MV-4-11 (cell line): ENCODE measurements at places on chromosomes 6 and 20.

GRCh38 chr20:52616629-52617028 is 355.5 kb upstream of the TSHZ2 start:
- no peak for DNase-seq

- no peak for DNase-seq
These were observed 386.6 kb upstream of the SLC35B3 start for GRCh38 chr6:8821981-8822381.

- DNase-seq, result no peak
These were observed 935.1 kb downstream of the KIF16B start for GRCh38 chr20:15637950-15638754.

DNA sequence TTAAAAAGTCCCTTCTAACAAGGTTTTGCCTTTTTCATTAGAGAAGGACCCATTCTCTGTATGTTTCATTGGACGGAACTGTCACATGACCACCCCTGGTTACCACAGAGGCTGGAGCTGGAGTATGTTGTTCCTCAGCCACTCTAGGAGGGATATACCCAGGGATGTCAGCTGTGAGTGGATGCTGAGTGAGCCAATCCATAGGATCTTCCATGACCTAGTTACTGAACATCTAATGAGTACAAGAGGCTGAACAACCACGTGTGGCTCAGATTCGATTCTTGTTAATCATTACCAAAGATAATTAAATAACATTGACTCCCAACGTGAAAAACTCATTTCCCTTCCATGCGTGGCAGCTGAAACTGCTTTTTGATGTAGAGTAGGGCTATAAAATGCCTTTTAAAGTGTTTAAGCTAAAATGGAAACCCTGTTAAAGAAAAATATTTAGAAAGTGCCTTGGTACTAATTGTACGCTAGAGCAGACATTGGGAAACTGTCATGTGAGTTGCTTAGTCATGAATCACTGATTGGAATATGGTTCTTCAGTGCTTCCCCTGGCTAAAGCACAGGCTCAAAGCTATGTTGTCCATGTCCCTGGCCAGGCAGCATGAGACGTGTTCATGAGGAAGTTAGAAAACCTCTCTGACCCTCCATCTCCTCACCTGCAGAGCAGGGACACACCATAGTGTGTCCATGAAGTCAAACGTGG is 256.1 kb downstream of the ZNF217 start:
- no peak for DNase-seq

DNA sequence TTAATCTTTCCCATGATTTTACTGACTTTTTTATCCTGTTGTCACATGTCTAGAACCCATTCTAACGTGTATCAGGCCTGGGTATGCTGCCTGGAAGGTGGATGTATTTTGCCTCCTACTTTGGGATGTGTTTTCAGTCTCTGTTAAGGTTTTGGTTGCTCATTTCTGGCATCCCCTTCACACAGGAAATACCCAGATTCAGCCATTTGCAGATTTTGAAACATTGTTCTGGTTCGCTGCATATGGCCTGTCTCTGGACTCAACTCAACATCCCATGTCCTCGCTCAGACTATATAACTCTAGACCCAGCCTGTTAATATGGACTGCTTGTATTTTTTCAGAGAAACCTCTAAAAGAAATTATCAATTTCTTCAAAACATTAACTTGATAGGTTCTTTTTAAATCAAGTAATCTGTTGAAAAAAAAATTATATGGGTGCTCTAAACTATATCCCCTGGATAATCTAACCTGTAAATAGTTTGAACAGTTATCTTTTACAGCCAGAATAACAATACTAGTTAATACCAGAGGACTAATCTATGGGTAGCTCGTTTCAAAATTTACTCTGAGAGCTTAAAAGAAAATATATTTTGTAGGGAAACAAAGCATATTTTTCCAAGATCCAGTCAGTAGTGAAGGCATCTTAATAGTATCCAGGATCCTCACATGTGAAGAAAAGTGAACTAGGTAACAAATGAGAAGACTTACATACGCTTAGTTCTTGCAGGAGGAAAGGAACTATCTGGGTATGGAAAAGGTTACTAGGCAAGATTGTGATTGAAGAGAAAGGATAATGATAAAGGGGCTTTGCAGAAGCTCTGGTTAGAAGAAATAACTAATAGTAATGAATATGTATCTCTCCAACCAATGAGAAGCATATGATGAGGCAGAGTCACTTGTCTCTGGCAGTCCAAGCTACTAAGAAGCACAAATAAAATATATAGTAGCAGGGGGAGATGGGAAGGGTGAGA is 23.4 kb upstream of the HLA-DQB1 start:
- DNase-seq, result no peak

GRCh38 chr6:35583893-35584688 is 71.4 kb upstream of the TULP1 start:
- DNase-seq, result peak; percentile 64

DNA sequence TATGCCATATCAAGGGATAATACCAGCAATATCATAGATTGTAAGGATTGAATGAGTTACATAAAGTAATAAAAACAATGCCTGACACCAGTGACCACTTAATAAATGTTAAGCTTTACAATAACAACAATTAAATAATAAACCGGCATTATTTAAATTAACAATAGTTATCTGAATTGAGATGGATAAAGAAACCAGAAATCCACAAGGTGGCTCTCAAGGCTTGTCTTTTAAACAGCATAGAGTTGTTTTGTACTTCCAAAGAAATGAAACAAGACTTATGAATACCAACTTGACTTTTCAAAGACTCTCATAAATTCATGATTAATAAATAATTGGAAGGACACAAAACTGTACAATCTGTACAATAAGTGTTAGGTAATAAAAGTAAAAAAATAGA is 203.1 kb downstream of the ASCC3 start:
- DNase-seq, result no peak

DNA sequence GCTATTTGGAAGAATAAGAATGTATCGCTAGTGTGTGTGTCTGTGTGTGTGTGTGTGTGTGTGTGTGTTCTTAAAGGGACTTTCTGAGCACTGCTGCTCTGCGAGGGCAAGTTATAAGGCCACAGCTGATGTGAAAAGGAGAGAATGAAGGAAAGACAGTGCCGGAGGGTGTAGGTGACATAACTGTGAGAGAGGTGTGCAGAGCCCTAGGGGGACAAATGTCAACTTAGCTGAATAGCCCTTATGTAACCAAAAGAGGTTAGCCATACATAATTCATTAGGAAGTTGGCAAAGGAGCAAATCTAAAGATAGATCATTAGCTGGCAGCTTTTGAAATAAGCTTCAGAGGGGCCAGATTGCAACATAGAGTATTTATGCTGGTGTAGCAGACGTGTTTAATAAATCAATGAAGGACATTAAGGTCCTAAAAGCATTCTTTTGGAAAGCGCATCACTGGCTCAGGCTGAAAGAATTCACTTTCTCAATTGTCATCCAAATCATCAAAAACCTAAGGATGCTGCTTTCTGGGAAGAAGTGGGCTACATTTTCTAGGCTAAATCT is 81.0 kb downstream of the NDUFAF5 start:
- DNase-seq, result peak; percentile 72

DNA sequence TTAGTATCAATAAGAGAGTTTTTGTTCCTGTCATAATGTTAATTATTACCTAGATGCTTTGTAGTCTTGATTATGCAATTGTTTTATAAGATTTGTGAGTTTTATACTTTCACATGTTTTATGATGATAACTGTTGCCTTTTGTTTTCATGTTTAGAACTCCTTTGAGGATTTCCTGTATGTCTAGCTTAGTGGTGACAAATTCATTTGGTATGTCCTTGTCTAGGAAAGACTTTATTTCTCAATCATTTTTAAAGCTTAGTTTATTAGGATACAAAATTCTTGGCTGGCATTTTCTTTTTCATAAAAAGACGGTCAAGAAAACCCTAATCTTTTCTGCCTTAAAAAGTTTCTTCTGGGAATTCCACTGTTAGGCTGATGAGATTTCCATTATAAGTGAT is 849.9 kb upstream of the EYS start:
- no peak for DNase-seq

DNA sequence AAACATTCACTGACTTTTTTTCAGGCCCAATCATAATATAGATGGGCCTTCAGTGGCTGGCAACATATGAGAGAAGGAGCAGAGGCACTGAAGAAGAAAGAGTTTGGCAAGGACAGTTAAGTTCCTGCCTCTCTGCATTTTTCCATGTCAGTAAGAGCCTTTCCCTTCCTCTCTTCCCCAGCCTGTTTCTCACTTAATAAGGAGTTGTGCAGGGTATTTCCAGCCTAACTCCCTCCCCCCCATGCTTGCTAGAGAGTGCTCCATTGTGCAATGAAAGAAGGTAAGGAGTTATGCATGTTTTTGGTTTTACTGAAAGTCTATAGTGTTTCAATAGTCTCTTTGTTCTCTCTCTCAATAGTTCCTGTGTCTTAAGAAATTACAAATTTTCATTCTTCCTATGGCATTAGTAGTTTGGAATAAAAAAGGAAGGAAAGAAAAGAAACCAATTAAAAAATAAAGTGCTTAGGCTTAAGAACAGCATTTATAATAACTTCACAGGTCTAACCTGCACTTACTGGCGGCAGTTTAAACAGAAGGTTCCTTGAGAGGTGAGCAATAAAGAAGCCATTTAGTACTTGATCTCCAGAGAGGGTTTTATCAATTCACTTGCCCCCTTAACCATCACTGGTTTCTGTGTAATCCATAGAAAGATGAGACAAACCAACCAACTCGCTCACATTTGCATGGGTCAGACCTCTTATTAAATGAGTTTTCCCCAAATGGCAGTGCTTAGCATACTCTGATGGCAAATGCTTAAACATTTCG is 251.1 kb downstream of the PTPRT start:
- no peak for DNase-seq

GRCh38 chr20:50077818-50078601 is 34.9 kb downstream of the UBE2V1 start:
- no peak for DNase-seq

DNA sequence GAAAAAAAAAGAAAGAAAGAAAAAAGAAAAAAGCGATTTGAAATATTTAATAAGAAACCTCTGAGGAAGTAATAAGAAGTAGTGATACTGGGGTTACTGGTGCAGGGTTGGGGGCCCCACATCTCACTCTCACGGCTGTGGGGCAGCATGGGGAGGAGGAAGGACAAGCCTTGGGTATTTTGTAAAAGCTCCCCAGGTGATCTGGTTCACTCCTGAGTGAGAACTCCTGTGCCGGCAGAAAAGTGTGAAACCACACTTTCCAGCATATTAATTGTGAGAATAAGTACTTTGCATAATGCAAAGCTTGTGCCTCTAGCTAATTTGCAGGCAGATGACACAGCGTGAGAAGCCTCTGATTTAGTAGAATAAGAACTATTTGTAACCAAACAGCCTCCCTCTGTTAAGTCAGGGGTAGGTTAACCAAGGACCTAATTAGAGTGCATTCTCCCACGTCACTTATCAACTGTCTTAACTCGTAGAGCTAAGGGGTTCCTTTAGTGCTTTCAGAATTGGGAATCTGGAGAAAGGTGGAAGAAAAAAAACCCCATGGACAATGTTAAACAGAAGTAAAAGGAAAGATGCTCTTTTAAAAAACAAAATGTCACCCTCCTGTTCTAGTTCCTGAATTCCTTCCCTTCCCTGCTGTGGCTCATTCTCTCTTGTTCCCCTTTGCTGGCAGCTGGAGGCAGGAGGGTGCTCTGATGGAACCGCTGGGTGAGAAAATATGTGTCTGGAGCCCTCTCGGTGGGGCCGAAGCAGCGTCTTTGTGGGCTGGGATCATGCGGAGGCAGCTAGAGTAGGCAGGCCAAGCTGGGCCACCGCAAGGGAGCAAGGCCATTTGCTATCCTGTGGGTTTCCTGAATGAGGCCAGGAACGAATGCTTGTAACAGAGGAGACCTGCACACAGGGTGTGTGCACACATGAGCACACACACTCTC is 108.7 kb downstream of the FYN start:
- peak; percentile 30 for DNase-seq

GRCh38 chr6:45640081-45640491 is 262.4 kb upstream of the SUPT3H start:
- no peak for DNase-seq

DNA sequence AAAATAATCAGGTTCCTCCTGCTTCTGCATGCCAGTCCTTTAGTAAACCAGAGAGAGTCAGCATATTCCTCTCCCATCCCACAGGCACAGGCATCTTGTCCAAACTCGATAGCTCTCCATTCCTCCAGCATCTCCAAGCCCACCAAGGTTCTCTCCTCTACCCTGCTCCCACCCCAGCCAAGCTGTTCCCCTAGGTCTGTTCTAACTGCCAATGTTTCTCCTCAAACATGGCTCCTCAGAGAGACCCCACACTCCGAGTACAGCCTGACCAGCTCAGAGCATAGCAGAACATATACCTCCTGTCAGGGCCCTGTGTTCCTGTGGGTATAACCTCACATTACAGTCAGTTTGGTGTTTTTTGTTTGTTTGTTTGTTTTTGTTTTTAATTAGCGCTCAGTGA is 177.8 kb downstream of the VEGFA start:
- DNase-seq, result no peak

DNA sequence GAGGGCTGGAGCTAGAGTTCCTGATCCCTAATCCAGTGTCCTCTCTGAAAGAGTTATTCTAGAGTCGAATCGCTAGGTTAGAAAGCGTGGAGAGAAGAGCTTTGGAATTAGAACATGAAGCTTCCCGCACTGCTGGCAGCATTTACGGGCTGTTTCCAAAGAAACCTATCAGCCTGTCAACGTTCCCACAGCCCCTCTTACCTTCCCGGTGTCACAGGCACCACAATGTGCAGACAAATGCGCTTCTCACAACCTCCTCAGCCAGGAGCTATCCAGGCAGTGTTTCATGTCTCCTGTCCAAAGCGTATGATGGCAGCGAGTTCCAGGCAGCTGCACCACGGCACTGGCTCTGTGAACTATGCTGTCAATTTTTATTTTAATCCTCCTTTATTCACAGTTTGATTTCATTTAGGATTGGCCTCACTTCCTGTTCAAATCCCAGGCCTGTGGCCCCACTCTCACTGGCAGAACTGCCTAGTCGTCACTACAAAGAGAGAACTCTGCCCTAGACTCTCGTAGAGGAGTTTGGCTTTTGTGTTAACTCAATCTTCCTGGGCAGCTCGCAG is 322.8 kb upstream of the SOX4 start:
- no peak for DNase-seq

- no peak for DNase-seq
These were observed 371.8 kb upstream of the NRSN1 start for GRCh38 chr6:23754197-23754596.
